Motor neuron (in vitro differentiated cells): ENCODE measurements at places on chromosomes 3 and 15.

DNA sequence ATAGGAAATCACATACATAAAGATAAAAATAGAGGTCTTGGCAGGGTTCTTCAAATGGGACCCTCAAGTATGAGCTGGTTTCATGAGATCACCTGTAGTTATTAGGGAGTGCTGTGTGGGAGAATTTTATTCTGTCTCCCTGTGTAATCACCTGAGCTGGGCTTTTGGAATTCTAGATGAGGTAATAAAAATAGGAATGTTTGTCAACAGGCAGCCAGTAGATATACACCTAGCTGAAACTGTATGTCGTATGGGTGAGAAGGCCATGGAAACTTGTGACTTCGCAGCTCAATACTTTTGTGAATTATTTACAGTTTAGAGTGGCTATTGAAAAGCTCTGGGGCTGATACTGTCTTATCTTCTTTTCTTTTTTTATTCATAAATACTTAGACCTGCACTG, 40.5 kb upstream of the PLCL2 start:
- ATAC-seq, result no peak

GRCh38 chr3:8769088-8769822, at the start of gene OXTR:
Gene OXTR (minus strand): TSS chr3:8769613. CDS start chr3:8768187, 1,426 bp downstream.
- ATAC-seq, result peak; percentile 95

GRCh38 chr15:46413799-46414198, 779.0 kb downstream of the SQOR start:
- ATAC-seq, result no peak

DNA sequence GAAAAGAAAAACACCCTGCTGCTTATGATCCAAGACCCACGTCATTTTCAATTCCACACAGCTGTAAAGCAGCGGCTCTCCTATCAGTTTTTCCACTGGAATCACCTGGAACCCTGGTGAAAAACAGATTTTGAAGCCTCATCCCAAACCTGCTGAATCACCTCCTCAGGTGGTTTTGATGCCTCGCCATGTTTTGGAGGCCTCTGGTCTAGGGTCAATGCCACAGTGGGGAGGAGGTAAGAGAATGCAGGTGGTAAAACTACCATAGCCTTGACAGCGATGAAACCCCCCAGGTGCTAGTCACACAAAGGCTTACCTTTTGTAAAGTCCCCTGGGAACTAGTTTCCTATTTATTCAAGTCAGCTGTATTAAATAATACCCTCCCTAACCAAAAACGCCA, 24.8 kb downstream of the MYO1E start:
- no peak for ATAC-seq

DNA sequence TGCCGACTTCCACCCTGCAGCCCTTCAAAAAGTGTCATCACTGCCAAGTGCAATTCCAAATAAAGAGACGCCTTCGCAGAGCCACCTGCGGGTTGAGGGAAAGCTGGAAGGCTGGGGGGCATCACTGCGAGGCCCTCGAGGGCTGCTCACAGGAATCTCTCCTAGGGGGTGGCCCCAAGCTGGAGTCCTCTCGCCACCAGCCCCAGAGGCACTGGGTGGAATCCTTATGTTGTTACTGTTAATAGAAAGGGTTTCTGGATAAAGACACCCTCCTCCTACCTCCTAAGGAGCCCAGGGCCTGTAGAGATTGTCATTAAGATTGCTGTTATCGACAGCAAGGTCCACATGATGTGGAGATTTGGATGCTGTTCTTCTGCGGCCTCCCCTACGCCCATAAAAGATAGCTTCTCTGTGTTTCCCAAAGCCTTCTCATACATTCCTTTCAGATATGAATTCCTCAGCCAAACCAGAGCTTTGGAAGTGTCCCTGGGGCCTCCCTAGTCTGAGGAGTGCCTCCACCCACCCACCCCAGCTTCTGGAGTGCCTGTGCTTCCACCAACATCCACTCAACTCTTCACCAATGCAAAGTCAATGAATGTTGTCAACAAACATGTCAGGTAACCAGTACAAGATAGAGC, 512.7 kb downstream of the SHQ1 start:
- ATAC-seq, result no peak

DNA sequence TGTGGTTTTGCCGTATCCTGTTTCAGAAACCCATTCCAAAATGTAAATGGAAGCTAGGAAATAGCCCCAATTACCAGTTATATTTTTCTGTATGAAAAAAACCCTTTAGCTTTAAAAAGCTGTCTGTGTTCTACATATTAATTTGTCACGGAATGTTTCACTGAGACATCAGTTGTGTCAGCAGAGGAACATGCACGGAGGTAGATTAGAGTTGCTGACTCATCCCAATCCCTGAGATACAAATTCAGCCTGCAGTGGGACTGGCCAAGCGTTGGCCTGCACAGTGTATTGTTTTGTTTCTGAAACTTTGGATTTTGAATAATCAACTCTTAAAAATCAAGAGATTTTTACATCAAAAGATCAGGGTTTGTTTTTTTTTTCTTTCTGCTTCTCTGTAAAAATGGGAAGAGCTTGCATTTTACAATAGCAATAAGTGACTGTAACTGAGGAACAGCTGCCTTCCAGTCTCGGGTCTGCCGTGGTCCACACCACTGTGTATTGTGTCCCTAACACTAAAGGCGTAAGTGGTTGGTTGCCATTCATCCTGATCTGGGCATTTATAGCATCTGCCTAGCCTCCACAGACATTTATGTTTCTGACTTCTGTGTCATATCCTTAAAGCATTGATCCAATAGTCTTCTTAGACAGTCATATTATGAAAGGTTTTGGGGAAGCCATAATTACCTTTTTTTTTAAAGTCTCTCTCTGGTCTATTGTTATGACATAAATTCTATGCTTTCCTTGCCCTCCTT, 218.1 kb downstream of the ADAMTSL3 start:
- ATAC-seq, result peak; percentile 99

- ATAC-seq, result no peak
Measured at GRCh38 chr3:60228823-60229222, 1022.4 kb downstream of the FHIT start.

- ATAC-seq, result no peak
Measured at GRCh38 chr3:112391648-112392047, 58.7 kb downstream of the CD200 start.

- ATAC-seq, result no peak
Measured at GRCh38 chr15:40902605-40903561, 8.6 kb downstream of the VPS18 start.

DNA sequence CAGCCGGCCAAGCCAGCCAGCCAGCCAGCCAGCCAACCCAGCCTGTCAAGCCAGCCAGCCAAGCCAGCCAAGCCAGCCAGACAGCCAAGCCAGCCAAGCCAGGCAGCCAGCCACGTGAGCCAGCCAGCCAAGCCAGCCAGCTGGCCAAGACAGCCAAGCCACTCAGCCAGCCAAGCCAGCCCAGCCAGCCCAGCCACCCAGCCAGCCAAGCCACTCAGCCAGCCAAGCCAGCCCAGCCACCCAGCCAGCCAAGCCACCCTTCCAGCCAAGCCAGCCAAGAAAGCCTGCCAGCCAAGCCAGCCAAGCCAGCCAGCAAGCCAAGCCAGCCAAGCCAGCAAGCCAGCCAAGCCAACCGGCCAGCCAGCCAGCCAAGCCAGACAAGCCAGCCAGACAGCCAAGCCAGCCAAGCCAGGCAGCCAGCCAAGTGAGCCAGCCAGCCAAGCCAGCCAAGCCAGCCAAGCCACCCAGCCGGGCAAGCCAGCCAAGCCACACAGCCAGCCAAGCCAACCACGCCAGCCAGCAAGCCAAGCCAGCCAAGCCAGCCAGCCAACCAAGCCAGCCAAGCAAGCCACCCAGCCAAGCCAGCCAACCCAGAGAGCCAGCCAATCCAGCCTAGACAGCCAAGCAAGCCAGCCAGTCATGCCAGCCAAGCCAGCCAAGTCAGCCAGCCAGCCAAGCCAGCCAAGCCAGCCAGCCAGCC, 199.5 kb downstream of the GOLGA6L6 start:
- no peak for ATAC-seq

DNA sequence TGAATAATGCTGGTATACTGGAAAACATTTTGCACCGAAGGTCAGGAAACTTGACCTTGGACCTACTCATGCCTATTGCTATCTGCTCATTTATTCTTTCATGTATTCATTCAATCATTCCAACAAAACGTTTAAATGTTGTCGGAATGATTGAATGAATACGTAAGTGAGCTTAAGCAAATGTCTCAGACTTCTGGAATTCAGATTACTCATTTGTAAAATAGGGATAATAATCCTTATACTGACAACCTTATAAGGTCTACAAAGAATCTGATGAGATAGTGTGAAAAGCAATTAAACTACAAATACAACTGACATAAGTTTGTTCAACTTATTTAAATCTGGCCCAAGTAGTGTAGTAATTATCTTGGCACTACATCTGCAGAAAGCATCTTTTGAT, 288.7 kb downstream of the WDR72 start:
- no peak for ATAC-seq

- peak; percentile 12 for ATAC-seq
Measured at GRCh38 chr3:150184426-150185071, 213.9 kb upstream of the PFN2 start.

DNA sequence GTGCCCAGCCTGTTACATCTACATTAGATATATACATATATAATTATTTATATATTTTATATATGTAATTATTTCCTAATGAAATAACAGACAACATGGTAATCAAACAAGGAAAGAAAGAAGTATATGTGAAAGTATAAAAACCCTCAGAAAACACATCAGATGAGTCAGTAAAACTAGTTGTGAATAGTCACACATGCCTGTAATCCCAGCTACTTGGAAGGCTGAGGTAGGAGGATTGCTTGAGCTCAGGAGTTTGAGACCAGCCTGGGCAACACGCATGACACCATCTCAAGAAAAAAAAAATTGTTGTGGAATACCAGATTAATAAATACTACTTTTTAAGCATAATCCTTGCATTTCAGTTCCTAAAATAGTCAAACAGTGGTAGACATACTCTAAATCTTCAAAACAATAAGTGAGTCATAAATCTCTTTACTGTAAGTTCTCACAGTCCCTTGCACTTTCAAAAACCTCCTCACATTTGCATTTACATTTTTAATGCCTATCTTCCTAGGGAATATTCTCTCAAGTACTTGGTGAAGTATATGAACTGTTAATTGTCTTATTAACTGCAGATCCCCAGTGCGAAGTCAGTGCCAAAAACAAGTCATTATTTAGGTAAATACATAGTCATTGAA, 106.5 kb downstream of the MYO9A start:
- no peak for ATAC-seq

DNA sequence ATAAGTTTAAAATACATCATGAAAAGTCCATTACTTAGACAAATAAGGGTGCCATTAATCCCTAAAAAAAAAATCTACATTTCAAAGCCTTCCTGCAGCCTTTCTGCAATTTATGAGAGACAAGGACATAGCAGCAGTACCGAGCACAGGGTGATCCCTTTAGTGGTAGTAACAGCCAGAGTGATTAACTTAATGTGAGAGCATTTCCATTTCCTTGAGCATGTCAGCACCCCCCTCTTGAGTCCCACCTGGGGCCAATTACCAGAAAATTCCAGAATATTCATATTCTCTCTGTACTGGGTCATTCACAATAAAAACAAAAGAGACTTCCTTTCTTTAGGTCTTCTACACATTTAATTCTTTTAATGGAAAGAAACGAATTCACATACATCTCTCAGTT, 546.9 kb upstream of the CCDC54 start:
- no peak for ATAC-seq

GRCh38 chr15:63274427-63274826, 3.0 kb upstream of the APH1B start:
- no peak for ATAC-seq

DNA sequence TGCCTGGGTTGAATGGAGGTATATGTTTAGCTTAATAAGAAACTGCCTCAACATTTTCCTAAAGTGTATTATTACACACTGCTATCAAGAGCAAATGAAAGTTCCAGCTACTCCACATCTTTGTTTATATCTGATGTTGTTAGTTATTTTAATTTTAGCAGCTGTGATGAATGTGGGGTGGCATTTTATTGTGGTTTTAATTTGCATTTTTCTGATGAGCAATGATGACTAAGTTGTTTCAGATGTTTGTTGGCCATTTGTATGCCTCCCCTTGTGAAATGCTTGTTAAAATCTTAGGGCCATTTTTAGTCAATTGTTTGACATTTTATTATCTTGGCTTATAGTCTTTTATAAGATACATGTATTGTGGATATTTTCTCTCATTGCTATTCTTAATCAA, 260.4 kb upstream of the SLCO3A1 start:
- no peak for ATAC-seq

DNA sequence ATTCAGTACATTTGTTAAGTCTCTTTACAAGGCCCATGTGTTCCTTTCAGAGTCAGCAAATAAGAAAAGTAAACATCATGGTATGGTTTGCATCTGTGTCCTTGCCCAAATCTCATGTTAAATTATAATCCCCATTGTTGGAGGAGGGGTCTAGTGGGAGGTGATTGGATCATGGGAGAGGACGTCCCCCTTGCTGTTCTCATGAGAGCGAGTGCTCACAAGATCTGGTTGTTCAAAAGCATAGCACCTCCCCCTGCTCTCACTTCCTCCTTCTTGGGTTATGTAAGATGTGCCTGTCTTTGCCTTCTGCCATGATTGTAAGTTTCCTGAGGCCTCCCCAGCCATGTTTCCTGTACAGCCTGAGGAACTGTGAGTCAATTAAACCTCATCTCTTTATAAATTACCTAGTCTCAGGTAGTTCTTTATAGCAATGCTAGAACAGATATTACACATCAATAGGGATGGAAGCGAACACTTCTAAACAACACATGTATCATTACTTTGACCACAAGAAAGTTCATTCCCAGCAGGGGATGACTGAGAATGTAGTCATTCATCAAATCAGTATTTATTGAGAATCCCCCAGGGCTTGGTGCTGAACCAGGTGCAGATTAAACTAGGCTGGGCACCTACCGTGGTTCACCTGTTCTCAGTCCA, 4.1 kb downstream of the EFCAB12 start:
- no peak for ATAC-seq

DNA sequence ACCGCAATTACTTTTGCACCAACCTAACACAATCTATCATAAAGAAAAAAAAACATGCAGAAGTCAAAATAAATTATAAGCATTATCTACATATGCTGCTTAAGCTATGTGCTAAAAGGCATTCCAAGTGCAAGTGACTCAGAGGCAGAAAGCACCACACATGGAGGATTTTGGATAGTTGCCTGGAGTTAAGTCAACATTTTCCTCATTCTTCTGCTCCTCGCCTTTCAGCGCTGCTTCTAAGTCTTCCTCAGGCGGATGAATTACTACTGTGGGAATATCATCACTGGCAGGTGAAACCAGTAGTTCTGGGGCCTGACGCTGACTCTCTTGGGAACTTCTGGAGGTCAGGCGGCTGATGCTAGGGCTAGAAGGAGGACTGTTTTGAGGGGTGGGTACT, 53.1 kb downstream of the SLC4A7 start:
- no peak for ATAC-seq

DNA sequence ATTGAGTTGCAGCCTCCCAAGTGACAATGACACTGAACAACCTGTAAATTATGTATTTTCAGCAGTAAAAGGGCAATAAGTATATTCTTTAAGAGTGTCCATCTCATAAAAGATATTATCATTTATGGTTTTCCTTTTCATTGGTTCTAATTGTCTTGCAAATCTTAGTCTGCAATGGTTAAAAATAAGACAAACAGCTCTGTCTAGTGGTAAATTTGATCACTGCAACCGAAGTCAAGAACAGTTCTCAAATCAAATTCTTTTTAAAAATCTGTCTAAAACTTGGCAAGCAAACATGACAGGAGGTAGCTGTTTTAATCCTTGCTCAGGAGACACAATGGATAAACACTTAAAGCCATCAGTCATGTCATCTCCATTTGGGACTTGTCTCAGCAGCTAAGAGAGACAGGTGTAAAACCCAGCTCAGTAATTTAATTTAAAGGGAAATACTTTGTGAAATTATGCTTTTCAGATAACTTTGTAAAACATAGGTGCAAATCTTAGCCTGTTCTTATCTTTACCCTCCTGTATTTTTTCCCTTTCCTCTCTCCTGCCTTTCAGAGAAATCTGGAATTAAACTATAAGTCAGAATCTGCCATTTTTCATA, 150.3 kb upstream of the ARHGEF26 start:
- ATAC-seq, result no peak

GRCh38 chr3:11220230-11220629, 52.0 kb upstream of the ATG7 start:
- ATAC-seq, result no peak
